Daoy (cell line): ENCODE measurements at places on chromosomes 7 and 10. TPM values are rescaled to one million over a fixed set of nuclear protein-coding genes. Genes with fewer than 3 reads are reported as not detected.
A peak's percentile ranks its signal among the peaks of the same experiment; 100 is the strongest.

DNA sequence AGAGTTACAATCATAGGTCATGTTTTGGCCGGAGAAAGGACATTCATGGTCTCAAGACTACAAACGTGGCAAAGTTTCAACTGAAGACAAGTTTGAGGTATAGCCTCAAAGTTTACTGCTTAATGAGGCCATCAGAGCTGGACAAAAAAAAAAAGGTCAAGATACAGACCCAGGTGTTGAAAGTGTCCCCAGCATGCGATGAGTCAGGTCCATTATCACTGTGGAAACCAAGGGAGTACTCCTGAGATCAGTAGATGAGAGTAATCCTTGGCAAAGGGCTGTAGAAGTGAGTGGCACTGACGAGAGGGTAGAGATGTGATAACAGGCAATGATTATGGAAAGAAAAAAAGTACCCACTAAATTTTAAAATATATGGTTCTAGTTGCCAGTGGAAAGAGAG lies 80.1 kb upstream of the LRRN3 start:
- DNase-seq = no peak

WIPF3 gene
- total RNA-seq = not detected in 2 replicates

- peak; percentile 86 for DNase-seq
These were observed 7.9 kb downstream of the CPED1 start for GRCh38 chr7:120996333-120996987.

- DNase-seq = no peak
These were observed 10.2 kb downstream of the PRSS1 start for GRCh38 chr7:142759433-142759832.

HMX2 gene
- 1.1 and 1.3 TPM in 2 replicates for total RNA-seq

GRCh38 chr7:149775176-149775556 lies 1.8 kb upstream of the ZNF467 start:
- DNase-seq = no peak

GRCh38 chr7:33509206-33509605 lies 379.8 kb downstream of the BBS9 start:
- no peak for DNase-seq

DNA sequence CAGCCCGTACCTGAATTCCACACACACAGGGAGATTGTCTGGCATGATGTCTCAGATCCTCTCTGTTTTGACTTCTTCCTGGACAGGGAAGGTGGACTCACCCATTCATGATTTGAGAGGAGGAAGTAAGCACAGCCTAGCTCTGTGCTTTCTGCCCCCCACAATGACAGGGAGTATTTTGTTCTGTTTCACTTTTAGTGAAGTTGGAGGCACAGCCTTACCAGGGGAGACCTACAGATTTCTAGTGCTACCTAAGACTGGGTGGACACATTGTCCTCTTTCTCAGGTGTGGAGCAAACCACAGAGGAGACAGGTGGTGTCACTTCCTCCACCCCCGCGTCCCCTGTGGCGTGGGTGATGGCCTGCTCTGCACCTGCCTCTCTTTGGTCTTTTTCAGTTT lies 408.6 kb upstream of the PFKP start:
- DNase-seq = no peak

PRSS2 gene
- total RNA-seq = not detected in 2 replicates
